NCI-H1417 (cell line): ENCODE measurements at places on chromosomes 1 and 21.

- DNase-seq = no peak
Measured at GRCh38 chr1:185850366-185850765, 116.2 kb downstream of the HMCN1 start.

GRCh38 chr1:11318982-11319381 is 46.0 kb downstream of the UBIAD1 start:
- DNase-seq = no peak

DNA sequence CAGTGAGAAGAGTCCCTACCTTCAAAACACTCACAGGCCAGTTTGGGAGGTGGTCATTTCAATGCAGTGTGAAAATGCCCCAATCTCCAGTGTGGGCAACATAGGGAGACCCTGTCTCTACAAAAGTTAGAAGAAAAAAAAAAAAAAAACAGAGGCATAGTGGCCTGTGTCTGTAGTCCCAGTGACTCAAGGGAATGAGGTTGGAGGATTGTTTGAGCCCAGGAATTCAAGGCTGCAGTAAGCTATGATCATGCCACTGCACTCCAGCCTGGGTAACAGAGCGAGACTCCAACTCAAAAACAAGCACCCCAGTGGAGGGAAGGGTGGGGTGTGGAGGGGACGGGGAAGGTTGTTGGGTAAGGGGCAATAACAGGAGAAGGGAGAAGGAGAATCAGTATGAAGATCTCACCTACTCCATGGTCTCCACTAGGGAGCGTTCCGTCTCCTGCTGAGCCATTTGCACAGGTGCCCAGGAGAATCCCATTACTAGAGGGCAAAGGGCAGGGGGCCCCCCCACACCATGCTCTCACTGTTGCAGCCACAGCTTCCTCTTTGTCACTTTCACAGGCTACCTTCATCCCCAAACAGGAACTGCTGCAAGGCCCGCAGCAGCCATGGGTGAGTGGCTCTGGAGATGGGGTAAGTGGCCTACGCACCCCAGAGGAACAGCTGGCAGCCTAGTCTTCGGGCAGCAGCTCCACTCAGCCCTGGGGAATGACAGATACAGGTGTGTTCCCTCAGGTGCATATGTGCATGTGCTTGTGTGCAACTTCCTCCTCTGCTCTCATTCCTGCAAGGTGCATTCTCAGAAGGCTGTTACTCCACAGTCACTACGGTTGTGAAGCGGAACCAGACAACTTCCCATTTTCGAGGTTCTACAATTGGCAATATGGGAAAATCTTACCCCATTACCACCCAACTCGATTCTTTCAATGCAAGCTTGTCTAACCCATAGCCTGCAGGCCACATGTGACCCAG is 87.9 kb upstream of the LYST start:
- no peak for DNase-seq

DNA sequence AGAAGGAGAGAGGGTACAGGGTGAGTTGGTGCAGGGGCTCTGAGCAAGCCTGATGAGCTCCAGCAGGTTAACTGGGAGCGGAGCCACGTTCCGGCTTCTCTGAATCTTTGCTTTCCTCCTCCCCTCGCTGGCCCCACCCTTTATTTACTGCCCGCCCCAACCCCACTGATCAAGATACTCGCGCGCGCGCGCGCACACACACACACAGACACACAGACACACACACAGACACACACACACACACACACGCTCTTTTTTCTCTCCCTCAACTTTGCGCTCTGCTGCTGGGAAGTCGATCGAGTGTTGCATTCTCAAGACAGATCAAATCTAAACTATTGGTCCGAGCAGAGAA is at the start of gene GRIK1:
Gene GRIK1, minus strand, starts transcription at position 73 of the 352 bp plus-strand sequence.
- peak; percentile 85 for DNase-seq

DNA sequence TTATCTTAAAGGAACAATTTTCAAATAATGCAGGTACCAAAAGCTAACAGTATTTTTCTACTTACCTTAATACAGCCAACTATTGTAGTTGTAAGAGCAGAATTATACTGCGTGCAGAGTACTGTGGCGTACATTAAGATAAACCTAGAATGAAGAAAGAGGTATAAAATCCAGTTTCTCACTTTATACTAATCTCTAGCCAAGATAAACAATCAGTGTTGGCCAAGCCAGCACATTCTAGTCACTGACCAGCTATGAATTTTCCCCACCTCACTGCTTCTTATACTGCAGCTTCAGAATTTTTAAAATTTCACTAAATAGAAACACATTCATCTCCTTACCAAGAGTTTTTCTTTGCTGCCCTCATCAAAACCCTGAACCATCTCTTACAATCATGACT is 33.6 kb downstream of the SLC35D1 start:
- DNase-seq = no peak
